Ovary (tissue), 10 donors: ENCODE measurements at places on chromosomes 1 and 21. TPM values are rescaled to one million over a fixed set of nuclear protein-coding genes. Genes with fewer than 3 reads are reported as not detected.
A peak's percentile ranks its signal among the peaks of the same experiment; 100 is the strongest.

GRCh38 chr1:244150665-244151064, 99.6 kb downstream of the ZBTB18 start:
- DNase-seq = no peak

DNA sequence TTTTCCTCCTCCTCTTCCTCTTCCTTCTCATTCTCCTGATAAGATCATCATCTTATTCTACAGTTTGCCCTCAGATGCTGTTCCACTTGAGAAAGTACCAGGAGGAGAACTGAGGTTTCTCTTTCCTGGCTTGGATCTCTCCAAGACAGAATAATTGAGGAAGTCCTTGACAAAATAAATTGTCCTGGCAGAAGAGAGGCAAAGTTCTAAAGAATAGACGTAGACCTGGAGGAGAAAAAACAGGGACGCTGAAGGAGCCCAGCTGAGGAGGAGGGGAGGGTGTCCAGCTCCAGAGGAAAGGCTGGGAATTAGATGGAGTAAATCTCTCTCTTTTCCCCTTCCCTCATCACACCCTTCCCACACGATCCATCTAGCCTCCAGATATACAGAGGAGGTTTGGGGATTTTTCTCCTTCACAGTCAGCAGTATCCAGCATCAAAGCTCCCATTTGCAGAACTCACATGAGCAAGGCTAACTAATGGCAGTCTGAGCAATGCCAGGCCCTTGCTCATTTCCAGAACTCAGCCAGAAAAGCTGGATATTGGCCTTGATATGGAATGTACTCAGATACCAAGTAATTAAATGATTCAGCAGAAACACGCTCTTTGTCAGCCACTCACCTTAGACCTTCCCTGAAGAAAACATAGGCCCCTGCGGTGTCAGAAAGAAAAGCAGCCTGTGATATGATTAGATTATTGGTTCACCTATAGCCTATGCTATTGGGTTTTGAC, 5.1 kb upstream of the GNG12 start:
- DNase-seq = no peak

Gene PLPP3
- 90.5 TPM for total RNA-seq

- DNase-seq = no peak
Observed at GRCh38 chr1:47184822-47185677, 4.8 kb downstream of the PDZK1IP1 start.

DNA sequence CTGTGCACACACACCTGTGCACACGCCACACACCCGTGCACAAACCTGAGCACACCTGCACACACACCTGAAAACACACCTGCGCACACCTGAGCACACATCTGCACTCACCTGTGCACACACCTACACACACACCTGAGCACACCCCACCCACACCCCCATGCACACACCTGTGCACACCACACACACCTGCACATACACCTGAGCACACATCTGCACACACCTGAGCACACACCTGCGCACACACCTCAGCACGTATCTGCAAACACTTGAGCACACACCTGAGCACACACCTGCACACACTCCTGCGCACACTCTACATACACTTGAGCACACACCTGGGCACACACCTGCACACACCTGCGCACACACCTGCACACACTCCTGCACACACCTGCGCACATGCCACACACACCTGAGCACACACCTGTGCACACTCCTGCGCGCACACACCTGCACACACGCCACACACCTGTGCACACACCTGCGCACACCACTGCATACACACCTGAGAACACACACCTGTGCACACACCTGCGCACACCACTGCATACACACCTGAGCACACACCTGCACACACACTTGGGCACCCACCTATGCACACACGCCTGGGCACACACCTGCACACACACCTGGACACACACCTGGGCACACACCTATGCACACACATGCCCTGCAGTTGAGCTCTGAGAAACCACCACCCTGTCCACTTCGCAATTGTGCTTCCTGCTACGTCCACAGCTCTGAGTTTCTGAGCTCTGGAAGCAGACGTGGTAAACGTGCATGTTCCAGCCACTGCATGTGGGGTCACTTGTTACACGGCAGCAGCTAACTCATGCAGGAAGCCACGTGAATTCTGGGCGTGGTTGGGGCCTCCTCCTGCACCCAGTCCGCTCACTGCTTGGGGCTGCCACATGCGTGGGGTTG, 8.0 kb upstream of the C1orf159 start:
- no peak for DNase-seq

Gene PLCH2
- total RNA-seq = 0.84 TPM

DNA sequence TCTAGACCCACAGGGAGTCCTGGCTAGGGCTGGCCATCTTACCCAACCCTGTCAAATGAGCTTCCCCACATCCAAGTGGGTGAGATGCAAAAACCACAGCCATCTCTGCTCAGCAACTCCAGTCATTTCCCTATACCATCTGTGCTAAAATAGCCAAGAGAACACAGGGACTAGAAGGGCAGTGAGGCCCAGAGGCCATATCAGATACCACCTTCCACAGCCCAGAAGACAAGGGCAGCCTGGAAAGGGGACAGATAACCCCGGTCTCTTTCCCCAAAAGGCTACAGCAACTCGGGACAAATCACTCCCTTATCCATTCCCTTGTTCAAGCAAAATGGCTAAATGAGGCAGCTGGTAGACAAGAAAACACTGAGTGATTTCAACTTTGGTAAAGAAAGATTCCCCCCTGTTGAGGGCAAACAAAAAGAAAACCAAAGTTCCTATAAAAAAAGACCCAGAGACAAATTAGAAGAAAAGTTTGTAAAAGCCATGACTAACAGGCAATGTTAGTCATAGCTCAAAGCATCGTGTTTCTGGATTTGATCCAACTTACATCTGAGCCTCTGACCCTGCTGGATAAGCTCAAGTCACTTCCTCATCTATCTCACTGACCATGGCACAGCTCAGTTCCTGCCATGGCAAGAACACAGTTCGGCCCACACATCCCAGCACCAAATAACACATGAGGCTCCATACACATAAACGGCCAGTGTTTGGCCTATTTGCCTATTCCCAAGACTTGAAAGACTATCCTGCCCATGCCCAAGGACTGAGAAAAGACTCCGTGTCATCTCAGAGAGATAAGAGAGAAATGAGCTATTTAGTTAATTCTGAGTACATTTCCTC, 3.1 kb downstream of the LAMB3 start:
- no peak for DNase-seq

Gene AADACL4
- total RNA-seq = not detected

Gene PODN
- 106 TPM for total RNA-seq

DNA sequence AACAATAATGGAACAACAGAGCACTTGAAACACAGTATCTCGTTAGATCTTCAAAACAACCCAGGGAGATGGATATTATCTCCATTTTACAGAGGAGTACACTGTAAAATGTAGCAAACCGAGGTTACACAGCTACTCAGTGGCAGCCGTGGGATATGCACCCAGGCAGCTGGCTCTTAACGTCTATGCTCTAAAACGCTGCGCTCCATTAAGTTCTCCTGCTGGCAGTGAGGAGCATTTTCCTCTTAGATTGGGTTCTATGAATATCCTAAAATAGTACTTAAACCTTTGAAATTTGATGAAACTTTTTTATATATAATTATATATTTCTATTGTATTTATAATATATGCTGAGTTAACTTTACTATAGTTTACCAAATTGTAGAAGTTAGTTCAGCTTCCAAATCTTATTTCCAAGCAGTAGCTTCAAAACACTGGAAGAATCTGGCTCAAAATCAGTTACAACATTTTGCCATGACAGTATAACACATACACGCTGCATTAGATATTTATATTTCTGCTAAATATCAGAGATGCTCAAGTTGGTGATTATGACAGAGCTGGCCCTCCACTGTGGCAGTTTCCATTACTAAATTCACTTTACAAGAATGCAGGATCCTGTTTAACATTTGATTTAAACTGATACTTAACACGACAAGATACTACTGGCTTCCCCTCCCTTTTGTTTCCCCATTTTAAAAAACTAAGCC, 49.5 kb downstream of the TGFBR3 start:
- DNase-seq = no peak

GRCh38 chr1:100037927-100038659, 68.3 kb downstream of the SLC35A3 start:
- peak; percentile 86 for DNase-seq

Gene RGS18
- total RNA-seq = 0.95 TPM

Gene GJA5
- total RNA-seq = 6.8 TPM
